ENCODE measurements at places on chromosomes 1 and 21.

DNA sequence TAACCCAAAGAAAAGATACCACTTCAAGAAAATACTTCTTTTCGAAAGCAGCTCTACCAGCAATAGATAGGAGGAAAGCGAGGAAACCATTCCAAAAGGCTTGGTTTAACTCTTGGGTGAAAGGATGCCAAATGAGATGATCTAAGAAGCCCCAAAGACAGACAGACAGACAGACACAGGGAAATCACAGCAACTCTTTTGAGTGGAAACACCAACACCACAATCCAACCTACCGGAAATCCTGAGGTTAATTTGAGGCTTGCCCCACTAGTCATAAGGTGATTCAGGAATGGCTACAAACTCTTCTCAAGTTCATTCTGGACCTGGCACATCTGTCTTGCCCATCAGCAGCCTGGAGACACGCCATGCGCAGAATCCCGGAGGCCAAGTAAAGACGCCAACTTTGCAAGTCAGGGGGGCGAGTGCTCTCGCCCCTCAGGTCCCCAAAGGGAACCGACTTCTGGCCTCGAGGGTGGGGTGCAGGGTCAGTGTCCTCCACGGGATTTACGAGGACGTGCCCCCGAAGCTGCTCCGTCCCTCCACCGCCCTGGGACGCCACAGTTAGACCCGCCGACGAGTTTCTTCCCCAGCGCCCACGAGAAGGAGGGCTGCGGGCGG, 778 bp downstream of the EVI5 start:
- DNase-seq = peak; percentile 38

- DNase-seq = no peak
Measured at GRCh38 chr1:38308780-38309179, 262.2 kb upstream of the POU3F1 start.

DNA sequence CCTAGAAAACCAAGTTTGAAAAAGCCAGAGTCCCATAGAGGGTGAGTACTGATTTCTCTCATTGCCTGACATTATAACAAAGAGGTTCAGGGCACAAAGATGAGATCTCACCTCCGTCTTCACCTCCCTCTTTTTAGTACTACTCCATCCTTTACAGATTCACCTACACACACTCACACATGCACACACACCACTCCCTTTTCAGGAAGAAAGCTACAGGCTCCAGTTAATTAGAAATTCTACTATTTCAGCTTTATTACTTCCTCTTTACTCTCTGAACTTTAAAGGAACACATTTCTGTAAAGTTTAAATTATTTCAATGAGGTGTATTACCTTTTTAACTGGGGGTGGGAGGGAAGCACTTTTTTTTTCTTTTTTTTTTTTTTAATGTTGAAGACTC, 59.6 kb upstream of the PRDX6 start:
- no peak for DNase-seq

- DNase-seq = no peak
Measured at GRCh38 chr1:182120411-182121258, 59.1 kb upstream of the ZNF648 start.

DNA sequence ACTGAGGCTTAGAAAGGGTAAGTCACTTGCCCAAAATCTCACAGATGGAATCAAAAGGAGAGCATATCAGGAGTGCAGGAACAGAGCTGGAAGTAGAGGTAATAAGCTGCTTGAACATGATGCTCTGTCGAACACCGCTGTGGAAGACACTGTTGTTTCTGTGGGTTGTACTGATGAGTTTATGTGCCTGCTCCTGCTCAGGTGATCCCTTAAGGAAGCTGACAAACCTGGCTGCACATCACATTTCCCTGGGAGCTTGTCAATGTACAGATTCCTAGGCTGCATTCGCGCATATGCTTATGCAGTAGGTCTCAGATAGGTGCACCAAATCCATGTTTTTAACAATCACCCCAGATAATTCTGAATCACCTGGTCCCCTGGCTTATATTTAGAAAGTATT, 79.7 kb downstream of the ZNF326 start:
- DNase-seq = no peak

- no peak for DNase-seq
Measured at GRCh38 chr1:205330150-205330549, 8.6 kb upstream of the NUAK2 start.

DNA sequence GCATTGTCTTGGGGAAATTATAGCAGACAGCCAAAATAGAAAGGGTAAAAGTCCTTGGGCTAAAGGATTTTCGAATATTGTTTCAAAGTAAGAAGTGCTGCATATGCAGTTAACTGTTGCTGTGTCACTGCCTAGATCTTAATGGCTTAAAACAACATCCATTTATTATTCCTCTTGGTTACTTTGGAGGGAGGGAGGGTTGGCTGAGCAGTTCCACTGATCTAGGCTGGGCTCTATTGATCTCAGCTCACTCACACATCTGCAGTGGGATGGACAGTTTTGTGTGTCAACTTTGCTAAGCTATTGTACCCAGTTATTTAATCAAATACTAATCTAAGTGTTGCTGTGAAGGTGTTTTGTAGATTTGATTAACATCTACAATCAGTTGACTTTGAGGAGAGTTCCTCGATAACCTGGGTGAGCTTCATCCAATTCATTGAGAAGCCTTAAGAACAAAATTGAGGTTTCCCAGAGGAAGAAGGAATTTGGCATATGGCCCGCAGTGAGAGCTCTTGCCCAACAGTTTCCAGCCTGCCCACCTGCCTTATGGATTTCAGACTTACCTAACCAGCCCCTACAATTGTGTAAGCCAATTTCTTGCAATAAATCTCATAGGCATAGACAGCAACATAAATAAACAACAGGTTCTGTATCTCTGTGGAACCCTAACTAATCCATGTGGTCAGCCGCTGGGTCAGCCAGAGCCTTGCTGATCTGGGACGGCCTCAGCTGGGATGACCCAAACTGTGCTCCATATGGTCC, 187.3 kb downstream of the AK5 start:
- no peak for DNase-seq

- no peak for DNase-seq
Measured at GRCh38 chr1:31920956-31921355, 17.2 kb downstream of the PTP4A2 start.

DNA sequence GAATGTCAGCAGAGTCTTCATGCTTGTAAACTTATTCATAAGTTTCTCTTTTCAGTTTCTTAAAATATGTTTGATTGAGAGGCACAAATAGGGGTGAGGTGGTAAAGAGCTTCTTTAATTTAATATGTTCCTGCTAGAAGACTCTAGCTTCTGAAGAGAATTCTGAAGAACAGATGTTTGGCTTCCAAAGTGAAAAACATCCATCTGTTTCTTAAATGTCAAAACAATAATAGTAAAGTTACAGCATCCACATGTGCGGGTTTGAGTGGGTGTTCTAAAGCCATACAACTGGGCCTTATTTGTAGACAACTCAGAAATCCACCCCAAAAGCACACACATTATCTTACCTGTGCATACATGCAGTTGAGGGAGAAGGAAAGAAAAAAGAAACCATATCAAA, 144.0 kb upstream of the ADGRL4 start:
- no peak for DNase-seq

DNA sequence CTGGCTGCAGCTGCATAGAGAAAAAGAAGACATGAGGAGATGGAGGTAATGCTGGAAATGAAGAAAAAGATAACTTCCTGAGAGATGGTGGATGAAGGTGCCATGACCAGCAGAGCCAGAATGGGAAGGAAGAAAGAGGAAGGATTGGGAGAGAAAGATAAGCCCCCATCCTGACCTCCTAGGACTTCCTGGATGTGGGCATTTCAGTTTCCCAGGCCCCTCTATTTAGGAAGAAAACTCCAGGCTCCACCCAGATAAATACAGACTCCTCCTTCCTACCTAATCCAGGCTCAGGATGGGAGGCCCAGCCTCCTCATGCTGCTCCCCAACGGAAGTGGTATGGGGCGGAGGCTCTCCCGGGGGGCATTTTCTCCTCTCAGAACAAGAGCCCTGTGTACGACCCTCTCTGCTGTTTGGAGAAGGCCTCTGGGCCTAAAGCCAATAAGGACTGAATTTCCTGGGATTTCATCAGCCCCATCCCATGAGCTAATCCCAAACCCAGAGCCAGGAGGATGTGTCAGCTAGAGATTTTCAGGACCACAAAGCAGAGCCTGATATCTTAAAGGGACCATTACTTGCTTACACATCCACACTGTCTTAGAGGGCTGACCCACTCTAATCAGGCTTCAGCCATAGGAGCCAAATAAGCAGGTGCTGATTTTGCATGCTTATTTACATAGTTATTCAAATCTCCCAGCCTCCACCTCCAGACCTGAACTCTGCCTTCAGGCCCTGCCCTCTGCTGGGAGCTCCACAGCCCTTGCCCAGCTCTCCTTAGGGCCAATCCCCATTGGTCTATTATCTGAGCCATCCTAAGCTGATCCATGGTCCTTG, 5.1 kb upstream of the ARHGEF2 start:
- no peak for DNase-seq

- no peak for DNase-seq
Measured at GRCh38 chr1:53544728-53545515, 85.7 kb downstream of the DMRTB1 start.

DNA sequence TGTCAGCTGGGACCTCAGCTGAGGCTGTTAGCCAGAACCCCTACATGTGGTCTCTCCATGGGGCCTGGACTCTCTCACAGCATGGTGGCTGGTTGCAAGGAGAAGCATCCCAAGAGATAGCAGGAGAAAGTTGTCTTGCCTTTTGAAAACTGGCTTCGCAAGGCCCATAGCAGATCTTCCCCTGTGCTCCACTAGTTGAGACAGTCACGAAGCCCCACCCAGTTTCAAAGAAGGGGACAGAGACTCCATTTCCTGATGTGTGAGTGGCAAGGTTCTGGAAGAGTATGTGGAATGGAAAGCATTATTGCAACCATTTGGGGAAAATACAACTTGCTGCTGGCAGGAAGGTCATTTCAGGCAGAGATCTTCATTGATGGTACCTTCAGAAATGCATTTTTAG, 7.5 kb upstream of the CSRP1 start:
- DNase-seq = no peak

GRCh38 chr21:44329971-44330681, 9.1 kb downstream of the CFAP410 start:
- DNase-seq = no peak

DNA sequence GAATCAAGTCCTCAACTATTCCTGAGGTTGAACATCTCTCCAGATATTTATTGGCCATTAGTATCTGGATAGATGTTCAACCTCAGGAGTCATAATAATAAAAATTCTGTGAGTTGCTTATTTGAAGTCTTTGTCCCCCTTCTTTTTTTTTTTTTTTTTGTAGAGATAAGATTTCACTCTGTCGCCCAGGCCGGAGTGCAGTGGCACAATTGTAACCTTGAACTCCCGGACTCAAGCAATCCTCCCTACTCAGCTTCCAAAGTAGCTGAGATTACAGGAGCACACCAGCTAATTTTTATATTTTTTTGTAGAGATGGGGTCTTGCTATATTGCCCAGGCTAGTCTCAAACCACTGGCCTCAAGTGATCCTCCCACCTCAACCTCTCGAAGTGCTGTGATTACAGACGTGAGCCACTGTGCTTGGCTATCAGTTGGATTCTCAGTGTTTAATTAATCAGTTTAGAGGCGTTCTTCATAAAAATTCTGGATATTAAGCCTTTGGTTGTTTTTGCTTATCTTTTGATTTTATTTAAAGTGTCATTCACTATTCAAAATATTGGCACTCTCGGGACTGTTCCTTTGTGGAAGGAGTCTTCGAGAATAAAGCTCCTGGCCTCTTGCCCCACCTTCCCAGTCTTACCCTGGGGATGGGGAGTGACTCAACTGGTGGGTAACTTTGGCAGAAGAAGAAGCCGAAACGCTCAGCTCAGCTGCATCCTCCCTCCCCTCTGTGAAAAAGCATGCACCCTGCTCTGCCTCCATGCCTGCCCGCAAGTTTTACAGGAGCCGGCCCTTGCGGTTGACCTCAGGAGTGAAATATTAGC, 11.2 kb upstream of the HYI start:
- no peak for DNase-seq

DNA sequence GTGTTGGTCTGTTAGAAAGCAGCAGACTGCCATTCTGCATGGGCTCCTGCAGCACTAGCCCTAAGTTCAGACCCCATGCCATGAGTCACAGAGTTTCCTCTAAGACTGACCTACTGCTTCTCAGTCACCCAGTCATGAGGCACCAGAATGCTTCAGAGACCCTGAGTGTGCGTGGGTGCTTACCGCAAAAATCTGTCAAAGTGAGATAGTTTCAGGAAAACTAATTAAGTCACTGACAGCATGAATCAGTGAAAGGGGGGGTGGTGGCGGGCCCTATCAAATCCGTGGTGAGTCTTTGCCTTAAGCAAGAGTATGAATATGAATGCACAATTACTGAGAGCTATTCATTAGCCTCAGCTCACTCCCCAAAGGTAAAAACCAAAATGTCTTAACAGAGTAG, 98.1 kb downstream of the KCTD3 start:
- peak; percentile 36 for DNase-seq

DNA sequence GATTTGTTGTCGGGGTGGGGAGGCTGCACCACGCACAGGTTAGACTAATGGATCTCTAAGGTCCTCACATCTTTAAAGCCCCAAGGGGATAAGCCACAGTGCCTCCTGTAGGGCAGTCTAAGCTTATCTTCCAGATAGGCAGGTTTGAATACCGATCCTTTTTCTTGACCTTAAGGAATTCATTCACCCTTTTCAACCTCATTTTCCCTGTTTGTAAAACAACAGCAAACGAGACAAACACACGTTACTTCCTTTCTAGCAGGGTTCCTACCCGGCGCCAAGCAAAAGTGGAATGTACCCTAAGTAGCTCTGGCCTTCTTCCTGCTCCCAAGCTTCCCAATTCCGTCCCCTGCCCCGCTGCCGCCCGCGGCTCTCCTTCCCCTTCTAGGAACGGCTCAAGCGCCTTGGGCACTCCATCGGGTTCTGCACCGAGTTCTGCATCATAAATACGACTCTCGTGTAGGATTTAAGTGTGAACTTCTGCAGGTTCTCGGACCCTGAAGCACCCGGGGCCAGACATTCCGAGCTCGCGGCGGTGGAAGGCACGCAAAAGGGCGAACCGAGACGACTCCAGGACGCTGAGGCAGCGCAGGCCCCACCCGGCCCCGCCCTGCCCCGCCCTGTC, 548 bp upstream of the CDC20 start:
- DNase-seq = peak; percentile 31

GRCh38 chr1:232988572-232989040, 38.2 kb downstream of the NTPCR start:
- no peak for DNase-seq

- no peak for DNase-seq
Measured at GRCh38 chr21:32710069-32710784, 17.6 kb downstream of the SYNJ1 start.

- no peak for DNase-seq
Measured at GRCh38 chr21:26072666-26073615, 97.6 kb downstream of the APP start.

- no peak for DNase-seq
Measured at GRCh38 chr1:58062635-58063034, 483.9 kb downstream of the OMA1 start.

DNA sequence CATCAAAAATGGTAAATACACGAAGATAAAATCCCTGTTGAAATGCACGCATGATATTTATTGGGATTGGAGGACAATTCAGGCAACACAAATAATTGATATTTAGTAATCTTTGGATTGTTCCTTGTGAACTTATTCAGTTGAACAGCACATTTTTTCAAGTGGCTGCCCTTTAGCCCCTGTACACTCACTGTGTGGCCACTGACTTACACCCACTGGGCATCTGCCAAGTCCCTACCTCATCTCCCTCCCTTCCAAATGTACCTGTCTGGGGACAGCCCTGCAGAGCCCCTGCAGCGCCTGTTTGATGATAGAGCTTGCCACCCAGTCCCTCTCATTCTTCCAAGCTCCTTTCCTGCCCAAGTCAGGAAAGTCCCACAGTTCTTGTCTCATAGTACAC, 154.3 kb downstream of the GLUL start:
- DNase-seq = no peak
